ENCODE measurements at places on chromosomes 7 and 10.
A peak's percentile ranks its signal among the peaks of the same experiment; 100 is the strongest.

- DNase-seq, result no peak
Measured at GRCh38 chr7:40310258-40310657, 175.5 kb downstream of the SUGCT start.

DNA sequence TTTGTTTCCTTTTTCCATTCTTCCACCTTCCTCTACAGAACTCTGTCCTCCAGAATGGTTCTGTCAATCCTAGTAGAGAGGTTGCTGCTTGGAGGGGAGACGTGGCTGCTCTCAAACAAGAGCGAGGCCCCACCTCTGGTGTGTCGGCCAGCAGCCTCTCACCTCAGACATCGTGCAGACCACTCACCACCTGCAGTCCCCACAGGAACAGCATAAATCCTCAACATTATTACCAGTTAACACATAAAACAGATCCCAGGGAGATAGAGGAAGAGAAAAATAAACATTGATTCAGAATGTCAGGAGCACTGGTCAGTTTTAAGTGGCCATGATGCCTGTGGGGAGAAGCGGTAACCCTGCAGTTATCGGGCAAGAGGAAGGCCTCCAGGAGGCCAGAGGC lies 485.9 kb upstream of the DPP6 start:
- DNase-seq, result no peak

DNA sequence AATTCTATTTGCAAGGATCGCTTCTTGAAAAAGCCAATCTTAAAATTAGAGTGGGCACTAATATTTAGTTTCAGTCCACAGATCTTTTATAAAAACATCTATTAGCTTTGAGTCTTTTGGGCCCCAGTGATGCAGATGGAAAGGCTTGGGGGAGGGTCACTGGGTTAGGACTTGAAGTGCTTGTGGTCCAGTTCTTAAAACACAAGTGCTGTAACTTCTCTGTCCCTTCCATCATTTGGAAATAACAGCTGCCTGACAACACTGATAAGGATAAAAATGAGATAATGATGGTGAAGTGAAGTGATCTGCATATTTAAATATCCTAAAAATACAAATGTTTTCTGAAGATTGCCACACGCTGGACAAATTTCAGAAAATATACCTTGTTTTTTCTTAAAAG lies 37.1 kb upstream of the ZRANB1 start:
- DNase-seq, result no peak

DNA sequence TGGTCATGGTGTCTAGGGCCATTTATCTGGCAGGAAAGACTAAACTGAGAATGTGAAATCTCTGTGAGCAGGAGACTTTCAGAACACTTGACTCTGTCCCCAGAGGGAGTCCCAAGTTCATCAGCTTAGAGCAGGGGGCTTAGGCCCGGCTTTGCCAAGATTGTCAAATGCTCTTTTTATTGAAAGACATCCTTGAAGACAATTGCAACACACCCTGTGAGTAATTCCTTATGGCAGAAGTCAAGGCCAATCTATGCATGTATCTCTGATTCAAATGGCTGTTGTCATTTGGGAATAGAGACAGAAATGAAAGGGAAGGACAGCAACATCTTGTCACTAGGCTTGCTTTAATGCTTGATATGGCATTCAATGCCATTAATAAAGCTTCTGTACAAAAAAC lies 33.7 kb downstream of the BAMBI start:
- DNase-seq, result no peak

GRCh38 chr7:142812437-142813215 lies 41.9 kb downstream of the PRSS2 start:
- DNase-seq, result no peak

DNA sequence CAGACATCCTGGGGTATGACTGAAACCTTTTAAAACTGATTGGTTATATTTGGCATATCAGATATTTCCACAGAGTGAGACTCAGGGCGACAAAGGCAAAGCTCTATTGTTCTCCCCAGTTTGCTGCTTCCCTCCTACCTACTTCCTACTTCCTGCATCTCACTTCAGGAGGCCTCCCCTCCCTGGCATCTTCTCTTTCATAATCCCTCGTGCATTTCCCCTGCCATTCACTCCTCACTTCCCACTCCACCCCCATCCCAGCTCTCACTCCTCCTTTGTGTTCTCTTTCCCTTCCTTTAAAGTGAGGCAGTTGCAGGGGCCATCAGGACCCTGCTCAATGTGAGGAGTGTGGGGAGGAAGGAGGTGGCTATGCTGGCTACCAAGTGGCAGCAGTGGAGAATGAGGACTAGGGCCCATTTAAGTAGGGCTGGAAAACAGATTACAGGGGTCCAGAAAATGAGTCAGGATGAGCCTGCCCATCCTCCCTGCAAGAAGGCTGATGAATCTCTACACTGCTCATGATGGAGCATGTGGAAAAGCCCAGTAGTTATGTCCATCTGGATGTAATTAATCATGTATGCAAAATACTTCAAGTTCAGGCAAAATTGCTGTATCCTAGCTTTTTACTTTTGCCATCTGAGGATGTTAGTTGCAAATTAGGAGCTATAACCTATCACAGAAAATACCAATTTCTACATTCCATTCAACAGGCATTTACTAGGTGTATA lies 311.8 kb upstream of the IMMP2L start:
- DNase-seq, result no peak

DNA sequence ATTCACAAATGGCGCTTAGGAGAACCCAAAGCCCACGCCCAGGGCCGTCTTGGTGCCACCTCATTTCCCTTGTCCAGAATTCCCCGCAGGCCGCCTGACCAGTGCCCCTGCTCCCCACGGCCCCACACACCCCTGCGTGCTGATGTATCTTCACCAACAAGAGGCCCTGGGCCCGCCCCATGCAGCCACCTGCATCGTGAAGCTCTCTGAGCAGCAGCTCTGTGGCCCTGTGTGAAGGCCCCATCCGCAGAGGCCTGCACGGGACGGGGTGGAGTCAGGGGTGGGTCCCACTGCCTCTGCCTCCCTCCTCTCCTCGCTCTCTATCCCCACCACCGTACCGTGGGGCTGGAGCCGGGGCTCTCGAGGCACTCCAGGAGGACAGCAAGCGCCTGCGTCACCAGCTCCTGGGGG lies 14.7 kb downstream of the BRAT1 start:
- DNase-seq, result no peak

GRCh38 chr10:62016623-62017490 lies 115.4 kb downstream of the ARID5B start:
- no peak for DNase-seq

DNA sequence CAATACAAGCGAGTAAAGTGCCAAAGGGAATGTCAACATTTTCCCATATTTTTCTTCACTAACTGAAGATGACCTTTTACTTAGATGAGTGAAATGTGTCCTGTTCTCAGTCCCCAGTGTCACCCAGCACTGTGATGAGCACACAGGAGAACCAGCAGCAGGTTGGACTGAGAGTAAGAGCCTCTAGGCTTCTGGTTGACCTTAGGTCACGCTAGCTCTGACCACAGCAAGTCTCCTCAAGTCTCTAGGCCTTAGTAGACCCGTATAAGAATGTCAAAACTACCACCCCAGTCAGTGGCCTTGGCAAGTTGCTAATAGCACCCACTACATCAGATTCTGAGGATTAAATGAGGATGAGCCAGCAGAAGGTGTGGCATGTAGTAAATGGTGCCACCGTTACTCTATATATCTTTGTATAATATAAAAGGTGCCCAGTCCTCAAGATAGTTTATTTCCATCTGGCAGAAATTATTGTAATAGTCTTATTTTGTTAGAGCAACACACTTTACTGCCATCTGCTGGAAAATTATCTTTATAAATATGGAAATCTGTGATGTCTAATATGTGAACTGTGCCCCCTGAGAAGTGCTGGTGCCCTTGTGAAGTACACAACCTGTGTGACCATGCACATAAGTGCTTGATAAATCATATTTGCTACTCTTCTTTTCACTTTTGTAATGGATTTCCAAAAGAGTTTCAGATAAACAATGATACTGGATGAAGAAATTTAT lies 75.7 kb downstream of the SPAG6 start:
- DNase-seq, result no peak

- peak; percentile 80 for DNase-seq
Measured at GRCh38 chr10:29621161-29621560, 13.6 kb downstream of the SVIL start.

DNA sequence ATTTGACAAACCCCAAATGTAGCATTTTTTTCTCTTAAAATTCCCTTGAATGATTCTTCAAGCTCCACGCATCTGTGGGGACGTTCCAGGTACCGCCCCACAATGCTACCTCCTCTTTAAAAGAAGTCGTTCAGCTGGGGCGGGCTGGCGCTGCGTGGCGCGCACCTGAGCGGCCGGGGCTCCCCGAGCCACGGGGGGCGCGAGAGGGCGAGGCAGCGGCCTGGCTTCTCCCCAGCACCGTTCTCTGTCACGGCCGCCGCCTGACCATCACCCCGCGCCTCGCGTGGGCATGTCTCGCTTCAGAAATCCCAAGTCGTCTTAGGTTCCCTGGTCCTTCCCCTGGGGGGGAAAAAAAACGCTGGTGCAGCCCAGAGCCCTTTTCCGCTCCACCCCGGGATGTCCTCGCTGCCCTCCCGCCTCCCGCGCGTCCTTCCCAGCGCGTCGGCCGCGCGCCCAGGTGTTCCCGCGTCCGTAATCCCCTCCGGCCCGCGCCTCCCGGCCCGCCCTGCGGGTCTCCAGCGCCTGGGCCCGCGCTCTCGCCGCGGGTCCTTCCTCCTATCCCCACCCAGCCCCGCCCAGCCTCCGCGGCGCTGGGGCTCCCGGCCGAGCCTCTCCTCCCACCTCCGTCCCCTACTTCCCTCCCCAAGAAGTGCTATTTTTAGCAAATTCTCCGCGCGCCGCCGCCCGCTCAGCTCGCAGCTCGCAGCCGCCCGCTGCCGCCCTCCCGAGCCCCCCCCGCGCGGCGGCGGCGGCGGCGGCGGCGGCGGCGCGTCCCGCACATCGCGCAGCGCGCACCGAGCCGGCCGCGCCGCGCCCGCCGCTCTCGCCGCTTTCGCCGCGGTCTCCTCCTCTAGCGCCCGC lies 58.7 kb upstream of the PRPS1L1 start:
- peak; percentile 80 for DNase-seq

- no peak for DNase-seq
Measured at GRCh38 chr7:48411619-48412018, 240.4 kb downstream of the ABCA13 start.

GRCh38 chr10:113084031-113084430 lies 134.0 kb downstream of the TCF7L2 start:
- no peak for DNase-seq

- DNase-seq, result no peak
Measured at GRCh38 chr7:97771576-97771975, 39.7 kb downstream of the TAC1 start.

DNA sequence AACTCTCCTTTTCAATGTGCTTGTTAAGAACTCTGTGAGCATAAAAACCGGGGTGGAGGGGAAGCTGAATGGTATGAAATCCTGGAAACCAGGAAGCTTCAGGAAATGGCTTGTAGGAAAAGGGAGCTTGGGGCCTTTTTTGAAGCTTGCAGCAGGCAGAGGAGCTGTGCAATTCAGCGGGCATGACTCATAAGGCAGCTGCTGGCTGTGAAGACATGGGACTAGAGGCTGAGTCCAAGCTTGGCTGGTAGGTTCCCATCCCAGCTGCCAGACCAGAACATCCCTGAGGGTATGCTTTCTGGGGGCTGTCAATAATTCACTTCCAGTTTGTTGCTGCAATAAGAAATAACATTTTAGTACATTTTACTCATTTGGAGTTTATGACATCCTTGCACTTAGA lies 36.8 kb upstream of the CDC14C start:
- no peak for DNase-seq

GRCh38 chr7:101597941-101598340 lies 31.2 kb downstream of the MYL10 start:
- DNase-seq, result no peak

- DNase-seq, result no peak
Measured at GRCh38 chr10:124255556-124255955, 162.2 kb upstream of the CHST15 start.

- DNase-seq, result no peak
Measured at GRCh38 chr7:16900209-16900768, 18.5 kb upstream of the AGR3 start.

DNA sequence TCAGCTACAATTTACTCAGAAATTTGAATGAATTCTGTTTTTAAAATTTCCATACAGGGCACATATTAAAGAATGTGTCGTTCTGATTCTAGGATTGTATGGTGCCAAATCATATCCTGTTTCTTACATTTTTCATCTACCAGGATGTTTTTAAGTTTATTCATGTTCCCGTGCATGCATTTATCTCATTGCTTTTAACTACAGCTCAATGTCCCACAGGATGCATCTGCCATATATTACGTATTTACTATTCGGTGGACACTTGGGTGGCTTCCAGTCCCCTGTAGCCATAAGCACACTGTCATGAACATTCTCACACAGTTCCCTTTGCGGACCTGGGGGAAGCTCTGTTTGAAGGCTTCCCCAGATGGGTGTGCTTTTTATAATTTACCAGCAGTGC lies 122.3 kb downstream of the CCDC71L start:
- DNase-seq, result no peak

DNA sequence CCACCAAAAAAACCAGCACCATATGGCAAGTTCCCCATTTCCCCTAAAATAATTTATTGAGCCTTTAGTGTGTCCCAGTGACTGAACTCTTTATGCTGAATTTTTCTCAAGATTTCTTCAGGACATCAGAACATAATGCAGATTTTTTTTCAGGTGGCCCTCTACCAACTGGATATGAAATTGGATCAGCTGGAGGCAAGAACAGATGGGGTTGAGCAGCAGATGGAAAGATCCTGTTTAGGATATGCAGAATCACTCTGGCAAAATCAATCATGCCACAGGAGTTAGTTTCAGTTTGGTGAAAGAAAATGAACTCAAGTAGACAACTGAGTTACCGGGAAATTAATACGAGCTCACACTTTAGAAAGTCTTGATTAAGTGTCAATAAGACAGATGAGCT lies 761.5 kb upstream of the C7orf33 start:
- DNase-seq, result no peak

DNA sequence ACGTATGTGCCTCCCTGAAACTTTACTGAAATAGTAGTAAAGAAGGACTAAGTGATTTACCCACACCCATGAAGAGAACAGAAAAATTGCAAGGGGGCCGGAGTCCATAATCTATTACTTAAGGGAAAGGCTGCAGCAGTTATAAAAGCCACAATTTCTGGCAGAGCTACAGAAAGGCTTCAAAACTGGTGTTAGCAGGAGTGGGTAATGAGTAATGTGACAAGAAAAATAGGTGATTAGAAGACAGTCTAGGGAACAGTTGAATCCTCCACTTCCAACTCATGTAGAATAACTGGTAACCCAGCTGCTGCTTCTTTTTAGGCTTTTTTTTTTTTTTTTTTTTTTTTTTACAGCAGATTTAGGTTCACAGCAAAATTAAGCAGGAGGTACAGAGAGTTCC lies 413.3 kb downstream of the SFMBT2 start:
- DNase-seq, result no peak

GRCh38 chr10:107924458-107924857 lies 760.0 kb upstream of the SORCS1 start:
- no peak for DNase-seq

DNA sequence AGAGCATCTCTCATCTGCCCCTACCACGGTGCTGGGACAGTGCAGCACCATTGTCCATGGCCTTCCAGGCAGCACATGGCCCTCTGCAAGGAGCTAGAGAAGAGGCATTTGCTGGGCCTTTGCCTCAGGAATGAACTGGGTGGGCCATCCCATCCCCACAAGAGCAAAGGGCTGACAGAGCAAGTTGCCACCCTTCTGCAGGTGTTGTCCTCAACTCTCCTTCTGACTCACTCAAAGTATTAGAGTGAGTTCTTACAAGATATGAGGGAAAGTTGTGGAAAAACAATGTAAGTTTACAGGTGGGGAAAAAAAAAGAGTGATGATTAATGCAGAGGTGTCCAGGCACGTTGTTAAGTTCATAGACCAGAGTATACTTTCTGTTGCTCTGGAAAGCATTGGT lies 261.2 kb downstream of the SKIDA1 start:
- no peak for DNase-seq

- DNase-seq, result no peak
Measured at GRCh38 chr10:114022766-114023597, 20.7 kb upstream of the ADRB1 start.

- no peak for DNase-seq
Measured at GRCh38 chr7:105009667-105010503, 4.1 kb upstream of the KMT2E start.

Data from neural progenitor cell (in vitro differentiated cells).